ENCODE measurements at places on chromosomes 2 and 18.

GRCh38 chr2:174561972-174562370 is 35.6 kb downstream of the WIPF1 start:
- no peak for DNase-seq

- no peak for DNase-seq
Measured at GRCh38 chr2:10347562-10347948, 44.9 kb downstream of the HPCAL1 start.

DNA sequence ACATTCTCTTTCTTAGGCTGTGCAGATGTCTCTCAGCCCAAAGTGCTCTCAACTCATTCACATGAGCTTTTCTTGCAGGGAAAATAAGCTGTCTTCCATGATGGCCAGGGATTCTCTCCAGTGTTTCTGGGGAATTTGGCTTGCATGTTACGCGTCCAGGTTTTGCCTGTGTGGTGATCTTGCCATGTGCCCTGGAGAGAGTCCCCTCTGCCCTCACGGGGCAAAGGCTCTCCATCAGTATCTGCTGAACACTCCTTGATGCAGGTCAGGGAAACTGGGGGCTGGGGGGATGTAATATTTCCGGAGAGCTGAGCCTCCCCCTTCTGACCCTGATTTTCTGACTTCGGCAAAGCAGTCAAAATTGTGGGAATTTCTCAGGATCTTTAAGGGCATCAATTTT is 87.6 kb downstream of the ACKR3 start:
- DNase-seq: no peak

GRCh38 chr18:7678801-7679200 is 111.7 kb downstream of the PTPRM start:
- DNase-seq: no peak

DNA sequence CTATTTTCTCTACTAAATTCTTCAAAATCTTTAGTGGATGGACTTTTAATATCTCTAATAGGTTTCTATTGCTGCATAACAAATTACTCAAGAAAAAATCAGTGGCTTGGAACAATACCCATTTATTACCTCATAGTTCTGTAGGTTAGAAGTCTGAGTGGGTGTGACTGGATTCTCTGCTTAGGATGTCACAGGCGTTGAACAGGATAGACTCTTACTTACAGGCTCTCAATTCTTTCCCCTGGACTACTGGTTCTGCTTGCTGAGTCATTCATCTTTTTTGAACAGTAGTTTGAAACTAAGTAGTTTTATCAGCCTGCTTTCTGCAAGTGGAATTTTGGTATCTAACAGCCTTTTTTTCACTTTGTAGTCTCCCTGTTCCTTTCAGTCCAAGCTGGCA is 265.4 kb downstream of the ZNF385B start:
- no peak for DNase-seq
